ENCODE measurements at places on chromosomes 12 and 14.
A peak's percentile ranks its signal among the peaks of the same experiment; 100 is the strongest.

- no peak for DNase-seq
Observed at GRCh38 chr12:113297621-113298471, 37.1 kb downstream of the SLC8B1 start.

DNA sequence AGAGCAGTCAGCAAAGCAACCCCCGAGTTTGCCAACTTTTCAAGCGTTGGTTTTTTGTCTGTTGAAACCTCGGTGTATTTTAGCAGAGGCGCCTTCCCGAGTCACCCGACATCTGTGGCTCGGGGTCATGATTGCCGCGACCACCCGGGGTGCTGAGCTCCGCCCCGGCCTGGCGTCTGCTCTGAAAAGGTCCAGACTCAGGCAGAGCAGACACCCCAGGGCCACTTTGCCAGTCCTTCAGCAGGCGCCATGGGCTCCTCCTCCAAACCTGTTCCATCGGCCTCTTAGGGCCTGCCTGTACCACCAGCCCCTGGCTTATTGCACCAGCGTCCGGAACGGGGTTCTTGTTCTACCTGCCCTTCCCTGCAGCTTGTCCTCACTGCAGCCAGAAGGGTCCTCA, 19.1 kb downstream of the ANKRD9 start:
- DNase-seq, result no peak

- DNase-seq, result peak; percentile 68
Observed at GRCh38 chr12:49580572-49581535, 12.9 kb upstream of the MCRS1 start.

GRCh38 chr12:115308918-115309317, 624.9 kb upstream of the TBX3 start:
- DNase-seq, result no peak

GRCh38 chr14:20989471-20989786, 351 bp upstream of the METTL17 start:
- no peak for DNase-seq

DNA sequence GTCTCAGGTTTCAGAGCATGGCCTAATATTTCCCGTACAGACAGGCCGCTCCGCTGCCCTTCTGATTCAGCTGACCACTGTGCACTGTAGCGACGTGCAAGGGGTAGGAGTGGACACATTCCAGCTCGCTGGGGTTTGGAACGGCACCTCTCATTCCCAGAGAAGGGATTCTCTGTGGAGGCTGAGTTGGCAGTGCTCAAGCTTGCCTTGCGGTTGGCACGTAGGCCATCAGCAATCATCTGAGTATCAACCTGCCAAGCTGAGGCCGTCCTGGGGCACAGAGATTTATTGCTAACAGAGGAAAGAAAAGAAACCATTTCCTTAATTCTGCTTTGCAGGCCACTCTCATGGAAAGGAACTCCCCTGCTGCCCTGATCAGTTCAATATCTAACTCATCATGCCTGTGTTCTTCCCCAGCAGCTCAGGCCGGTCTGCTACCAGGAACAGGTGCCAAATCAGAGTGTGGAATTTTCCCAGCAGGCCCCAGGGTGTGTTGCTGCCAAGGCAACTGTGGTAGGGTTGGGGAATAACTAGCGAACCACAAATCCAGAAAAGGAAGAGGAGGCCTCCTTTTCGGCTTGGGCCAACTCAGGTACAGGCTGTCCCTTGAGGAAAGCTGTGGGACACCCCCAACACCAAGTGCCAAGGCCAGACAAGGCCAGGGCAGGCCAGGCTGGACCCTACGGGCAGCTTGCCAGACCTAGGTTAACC, 92.5 kb downstream of the SSPN start:
- DNase-seq, result no peak

DNA sequence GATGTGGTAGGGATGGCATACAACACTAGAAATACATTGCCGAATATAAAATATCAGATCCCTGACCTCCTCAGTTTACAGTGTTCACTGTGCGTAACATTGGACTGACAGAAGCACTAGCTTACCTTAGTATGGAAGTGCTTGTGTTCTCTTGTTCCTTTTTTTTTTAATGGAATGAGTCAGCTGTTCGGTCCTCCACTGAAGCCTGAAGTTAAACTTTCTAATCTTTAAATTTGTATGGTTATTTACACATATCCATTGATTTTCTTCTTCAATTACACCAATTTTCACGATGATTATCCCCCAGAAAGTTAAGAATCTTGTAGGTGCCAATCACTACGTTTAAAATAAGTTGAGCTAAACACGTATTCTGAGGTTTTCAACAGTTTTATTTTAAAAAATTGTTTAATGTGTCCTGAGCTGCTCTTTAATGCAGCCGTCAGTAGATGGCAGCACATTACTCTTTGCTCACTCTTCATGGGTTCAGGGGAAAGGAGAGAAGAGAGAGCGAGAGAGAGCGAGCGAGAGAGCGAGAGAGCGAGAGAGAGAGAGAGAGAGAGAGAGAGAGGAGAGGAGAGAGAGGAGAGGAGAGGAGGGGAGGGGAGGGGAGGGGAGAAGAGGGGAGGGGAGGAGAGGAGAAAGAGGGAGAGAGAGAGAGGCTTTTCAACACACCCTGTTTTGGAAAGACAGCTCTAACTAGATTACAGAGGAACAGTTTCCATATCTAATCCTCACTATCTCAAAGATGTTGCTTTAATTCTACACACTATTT, 134.7 kb upstream of the SCAF11 start:
- peak; percentile 79 for DNase-seq

DNA sequence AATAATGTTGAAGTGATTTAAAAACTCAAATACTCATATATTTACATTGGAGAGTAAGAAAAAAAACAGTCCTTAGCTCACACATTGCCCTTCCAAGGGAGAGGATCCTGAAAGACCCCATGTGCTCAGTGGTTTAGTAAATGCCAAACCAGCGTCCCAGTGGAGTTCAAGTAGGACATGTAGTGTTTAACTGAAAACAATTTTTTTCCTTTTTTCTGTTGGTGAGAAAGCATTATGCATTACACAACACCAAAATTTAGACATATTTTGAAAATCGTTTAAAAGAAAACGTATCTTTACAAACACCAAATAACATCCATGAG, 33.6 kb downstream of the UBR7 start:
- DNase-seq, result no peak

DNA sequence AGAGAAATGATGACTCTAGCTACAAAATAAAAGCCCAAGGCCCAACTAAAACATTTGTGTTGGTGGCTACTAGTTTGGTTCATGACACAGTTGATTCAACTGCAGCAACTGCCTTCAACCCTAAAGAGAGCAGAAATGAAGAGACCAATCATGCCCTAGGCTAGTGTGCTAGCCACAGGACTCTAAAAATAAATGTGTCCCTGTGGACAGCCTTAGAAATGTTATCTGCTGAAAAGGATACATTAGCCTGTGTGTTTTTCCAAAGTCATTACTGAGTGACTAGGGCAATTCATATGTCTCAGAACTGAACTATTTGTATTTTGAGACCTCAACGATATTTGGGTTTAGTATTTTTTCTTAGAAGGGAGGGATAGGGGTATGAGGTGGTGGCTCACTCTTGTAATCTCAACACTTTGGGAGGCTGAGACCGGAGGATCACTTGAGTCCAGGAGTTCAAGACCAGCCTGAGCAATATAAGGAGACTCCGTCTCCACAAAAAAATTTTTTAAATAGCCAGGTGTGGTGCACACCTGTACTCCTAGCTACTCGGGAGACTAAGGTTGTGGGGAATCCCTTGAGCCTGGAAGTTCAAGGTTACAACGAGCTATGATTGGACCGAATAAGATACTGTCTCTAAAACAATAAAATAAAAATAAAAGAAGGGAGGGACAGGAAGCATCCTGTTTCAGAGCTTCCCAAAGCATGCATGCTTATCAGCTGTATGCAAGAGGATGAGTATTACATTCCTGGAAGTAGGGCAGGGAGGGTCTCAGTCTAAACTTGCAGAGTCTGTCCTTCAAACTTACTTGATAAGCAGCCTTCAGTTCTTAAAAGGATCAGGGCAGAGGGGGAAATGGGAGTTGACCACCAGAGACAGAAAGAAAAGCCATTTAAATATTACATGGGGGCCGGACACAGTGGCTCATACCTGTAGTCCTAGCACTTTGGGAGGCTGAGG, 29.6 kb upstream of the NAP1L1 start:
- no peak for DNase-seq

DNA sequence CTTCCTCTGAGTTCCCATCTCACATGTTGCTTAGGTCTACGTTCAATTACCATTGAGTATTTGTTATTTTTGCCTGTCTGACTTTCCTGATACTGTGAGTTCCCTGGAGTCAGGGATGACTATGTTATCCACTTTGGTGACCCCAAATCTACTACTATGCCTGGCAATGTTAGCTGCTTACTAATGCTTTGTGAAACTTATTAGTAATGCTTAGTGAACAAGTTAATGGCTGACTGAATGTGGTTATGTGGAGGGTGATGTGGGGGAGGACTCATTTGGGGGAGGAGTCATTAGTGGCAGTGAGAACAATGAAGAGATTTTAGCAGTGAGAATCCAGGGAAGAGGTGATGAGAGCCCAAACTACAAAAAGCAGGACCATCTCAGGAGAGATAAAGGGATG, 121.6 kb downstream of the KTN1 start:
- no peak for DNase-seq

- no peak for DNase-seq
Observed at GRCh38 chr12:124129132-124129531, 156.1 kb downstream of the ZNF664 start.

GRCh38 chr14:57797160-57797559, 68.7 kb downstream of the SLC35F4 start:
- no peak for DNase-seq

DNA sequence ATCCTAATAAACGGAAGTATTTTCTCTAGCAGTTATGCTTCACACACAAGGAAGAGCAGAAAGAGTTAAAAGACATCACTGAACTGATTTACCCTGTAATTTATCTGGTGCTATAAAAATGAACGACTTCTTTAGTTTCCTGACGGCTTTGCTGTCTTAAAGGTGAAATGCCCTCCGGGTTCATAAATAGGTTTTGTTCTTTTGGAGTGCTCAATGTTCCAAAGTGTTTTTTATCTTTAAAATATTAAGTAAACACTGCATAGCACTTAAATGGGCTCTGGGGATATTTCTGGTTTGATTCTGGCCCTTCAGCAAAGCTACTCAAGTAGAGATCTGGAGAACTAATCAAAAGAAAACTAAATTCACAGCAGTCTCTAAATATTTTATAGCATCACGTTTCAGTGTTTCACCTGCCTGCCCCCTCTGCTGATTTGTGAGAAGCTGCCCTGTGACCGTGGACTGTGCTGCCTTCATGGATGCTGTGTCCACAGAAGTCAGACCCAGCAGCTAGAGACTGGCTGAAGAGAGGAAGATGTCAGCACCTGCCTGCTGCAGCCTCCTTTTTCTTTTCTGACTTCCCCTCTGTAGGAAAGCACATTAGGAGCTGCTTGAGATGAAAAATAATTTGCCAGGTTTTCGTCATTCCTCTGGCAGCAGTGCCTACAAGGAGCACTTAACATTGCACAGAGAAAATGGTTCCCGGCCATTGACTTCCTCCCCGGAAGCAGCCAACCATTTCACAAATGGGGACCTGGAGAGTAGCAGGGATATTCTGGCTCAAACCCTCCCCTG, 205.1 kb upstream of the FSCB start:
- no peak for DNase-seq

- no peak for DNase-seq
Observed at GRCh38 chr12:30136696-30137095, 353.0 kb upstream of the TMTC1 start.

DNA sequence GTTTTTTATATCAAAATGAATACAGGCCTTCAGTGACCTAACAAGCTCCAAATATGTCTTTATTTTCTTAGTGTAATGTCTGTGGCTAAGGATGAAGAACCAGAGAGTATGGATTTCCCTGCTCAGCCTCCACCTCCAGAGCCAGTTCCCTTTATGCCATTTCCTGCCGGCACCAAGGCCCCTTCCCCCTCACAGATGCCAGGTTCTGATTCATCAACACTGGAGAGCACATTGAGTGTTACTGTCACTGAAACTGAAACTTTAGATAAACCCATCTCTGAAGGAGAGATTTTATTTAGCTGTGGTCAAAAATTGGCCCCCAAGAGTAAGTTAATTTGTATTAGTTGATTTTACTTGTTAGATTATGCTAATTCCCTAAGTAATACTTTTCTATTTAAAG, 61.0 kb downstream of the KIAA0586 start:
- peak; percentile 45 for DNase-seq

GRCh38 chr12:120814903-120815429, 89.2 kb downstream of the SPPL3 start:
- no peak for DNase-seq

DNA sequence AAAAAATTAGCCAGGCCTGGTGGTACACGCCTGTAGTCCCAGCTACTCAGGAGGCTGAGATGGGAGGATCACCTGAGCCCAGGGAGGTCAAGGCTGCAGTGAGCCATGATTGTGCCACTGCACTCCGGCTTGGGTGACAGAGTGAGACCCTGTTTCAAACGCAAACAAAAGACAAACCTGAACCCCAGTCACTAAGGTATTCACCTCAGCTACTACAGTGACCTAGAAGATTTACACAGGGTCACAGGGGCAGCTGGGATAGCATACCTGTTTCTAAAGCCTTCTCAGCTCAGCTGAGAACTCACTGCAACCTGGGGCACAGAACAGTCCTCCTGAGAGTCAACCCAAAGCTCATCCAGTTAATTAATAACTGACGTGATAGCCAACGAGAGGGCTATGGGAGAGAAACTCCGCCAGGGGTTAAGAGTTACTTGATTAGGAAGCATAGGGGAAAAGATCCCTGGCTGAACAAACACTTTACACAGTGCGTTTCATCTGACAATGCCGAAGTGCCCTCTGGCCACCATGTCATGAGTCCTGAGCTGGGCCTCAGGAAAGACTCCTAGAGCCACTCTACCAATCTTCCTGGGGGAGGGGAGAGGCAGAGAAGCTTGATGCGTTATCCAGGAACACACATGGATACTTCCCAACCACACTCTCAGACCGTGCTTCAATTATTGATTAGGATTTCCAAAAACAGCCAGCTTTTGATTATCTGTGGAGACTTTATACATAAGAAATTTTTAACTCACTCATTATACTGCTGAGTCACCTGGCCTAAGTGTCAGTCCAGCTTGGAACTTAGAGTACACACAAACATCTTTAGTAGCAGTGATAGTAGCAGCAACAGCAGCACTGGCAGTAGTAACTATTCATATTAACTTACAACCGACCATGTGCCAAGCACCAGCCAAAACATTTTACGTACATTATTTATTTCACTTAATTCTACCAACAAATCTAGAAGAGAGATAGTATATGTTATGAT, 48.2 kb downstream of the FOXN3 start:
- no peak for DNase-seq

- peak; percentile 48 for DNase-seq
Observed at GRCh38 chr14:54782751-54783659, 119.6 kb downstream of the GCH1 start.

DNA sequence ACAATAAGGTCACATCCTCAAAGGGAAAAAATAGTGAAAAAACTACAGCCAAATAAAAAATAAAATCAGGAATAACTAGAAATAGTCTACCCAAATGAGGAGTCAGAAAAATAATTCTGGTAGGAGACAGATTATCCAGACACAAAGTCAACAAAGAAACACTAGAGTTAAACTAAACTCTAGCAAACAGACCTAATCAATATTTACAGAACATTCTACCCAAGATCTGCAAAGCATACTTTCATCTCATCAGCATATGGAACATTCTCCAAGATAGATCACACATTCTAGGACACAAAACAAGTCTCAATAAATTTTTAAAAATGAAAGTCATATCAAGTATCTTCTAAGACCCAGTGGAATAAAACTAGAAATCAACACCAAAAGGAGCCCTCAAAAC, 20.4 kb upstream of the TSPAN8 start:
- no peak for DNase-seq
